ENCODE measurements at places on chromosomes 5 and 9. TPM values are rescaled to one million over a fixed set of nuclear protein-coding genes. Genes with fewer than 3 reads are reported as not detected.

DNA sequence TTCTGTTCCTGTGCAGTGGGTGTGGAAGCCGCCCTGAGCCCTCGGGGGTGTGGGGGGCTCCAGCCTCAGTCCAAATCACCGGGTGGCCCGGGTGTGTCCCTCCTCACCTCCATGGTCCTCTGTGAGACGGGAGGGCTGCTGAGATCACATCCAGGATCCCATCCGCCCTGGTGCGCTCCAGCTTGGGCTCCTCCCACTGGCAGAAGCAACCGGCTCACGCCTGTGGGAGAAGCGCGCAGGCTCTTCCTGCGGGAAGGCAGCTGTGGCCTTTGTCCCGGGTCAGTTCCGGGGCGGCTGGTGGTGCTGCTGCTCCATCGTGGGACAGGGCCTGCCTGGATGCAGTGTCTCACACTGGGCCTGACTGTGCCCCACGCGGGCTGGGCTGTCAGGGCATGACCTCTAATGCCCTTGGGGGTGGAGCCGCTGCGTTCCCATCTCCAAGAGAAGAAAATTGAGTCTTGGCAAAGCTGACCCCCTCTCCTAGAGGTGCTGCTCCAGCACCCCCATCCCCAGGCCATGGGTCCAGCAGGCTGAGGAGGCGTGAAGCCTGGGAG lies 18.5 kb downstream of the OLFM1 start:
- DNase-seq, result no peak

DNA sequence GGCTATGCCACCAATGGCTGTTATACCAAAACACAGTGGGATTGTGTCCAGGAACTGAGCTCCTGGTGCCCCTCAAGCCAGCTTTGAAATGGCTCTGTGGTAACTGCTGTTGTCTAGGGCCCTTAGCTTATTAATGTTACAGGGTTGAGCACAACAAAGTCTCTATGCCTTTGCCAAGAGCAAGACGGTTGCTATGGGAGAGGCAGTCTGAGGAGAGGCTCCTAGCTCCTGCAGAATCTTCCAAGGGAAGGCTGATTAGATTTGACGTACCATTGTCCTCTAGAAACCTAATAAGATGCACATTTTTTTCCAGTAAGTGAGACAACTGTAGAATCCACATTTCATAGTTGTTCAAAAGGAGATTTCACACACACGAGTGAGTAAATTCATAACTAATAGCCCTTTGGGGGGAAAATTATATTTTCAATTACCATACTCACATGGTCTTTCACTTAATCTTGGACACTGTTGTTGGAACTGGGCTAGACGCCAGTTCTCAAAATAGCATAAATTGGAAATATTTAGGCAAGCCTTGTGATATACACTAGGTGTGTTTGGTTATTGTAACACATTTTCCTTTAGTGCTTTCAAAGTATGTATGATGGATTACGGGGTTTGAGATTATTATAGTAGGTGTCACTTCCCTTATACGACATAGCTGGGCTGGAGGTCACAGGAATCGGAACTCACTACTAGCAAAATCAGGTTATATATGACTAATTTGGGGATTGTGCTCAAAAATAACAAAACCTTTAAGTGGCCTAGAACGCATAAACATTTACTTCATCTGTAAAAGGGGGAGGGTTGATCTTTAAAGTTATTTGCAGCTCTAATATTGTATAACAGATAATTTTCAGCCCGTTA lies 186.3 kb upstream of the EGFLAM start:
- no peak for DNase-seq

DNA sequence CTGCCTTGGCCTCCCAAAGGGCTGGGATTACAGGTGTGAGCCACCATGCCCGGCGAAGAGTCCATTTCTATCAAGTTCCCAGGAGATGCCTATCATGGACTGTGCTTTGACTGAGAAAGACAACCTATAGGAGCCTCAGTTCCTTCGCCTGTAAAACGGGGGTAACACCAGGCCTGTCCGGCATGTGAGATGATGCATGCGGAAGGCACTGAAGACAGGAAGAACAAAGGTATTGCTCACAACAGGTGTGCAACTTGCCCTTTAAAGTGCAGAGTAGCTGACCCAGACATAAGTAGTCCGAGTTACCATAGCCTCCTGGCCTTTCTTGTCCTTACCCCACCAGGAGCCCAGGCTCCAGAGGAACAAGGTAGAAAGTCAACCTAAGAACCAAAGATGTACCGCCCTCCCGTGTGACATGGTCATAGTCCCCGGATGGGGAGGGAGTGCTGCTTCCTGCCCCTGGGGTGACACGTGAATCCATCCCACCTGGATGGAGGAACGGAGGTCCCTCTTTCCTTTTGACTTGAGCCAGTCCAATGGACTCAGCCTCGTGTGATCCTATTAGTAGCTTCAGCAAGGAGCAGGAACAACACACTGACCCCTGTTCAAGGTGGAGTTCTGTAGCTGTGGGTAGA lies 60.3 kb downstream of the HSPA4 start:
- no peak for DNase-seq

GRCh38 chr9:135615666-135616618 lies 23.4 kb downstream of the GLT6D1 start:
- DNase-seq, result no peak

DNA sequence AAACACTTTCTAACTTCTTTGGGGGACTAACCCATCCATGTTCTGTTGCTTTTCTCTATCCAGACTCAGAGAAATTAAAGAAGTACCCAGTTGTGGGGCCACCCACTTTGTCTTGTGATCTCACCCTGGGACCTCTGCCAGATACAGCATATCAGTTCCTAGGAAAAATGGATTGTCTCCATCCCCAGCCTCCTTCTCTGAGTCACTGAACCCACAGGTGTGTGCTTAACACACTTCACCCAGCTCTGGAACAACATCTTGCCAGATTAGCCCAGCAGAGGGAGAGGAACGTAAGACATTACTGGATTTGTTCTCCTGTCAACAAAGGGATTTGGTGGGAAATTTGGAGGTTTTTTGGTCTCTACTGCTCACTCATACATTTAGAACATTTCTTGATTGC lies 19.2 kb downstream of the FAM240B start:
- peak; percentile 81 for DNase-seq

DNA sequence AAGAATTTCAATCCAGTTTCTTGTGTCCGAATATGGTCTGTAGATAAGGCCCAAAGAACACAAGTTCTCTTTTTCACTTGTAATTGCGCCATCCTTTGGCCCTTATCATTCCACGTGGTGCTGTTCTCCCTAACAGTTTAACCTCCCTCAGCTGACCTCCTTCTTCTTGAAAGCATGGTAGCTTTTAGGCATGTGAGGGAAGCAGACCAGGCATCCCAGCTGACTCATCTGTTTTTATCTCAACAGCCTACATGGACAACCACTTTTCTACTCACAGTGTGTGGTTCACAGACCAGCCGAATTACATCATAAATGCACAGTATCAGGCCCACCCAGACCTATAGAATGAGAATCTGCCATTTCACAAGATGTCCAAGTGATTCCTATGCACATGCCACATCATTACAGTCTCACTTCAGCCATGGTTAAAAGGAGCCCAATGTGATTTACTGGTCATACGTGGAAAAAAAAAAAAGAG lies 26.9 kb upstream of the PLIN2 start:
- peak; percentile 62 for DNase-seq

DNA sequence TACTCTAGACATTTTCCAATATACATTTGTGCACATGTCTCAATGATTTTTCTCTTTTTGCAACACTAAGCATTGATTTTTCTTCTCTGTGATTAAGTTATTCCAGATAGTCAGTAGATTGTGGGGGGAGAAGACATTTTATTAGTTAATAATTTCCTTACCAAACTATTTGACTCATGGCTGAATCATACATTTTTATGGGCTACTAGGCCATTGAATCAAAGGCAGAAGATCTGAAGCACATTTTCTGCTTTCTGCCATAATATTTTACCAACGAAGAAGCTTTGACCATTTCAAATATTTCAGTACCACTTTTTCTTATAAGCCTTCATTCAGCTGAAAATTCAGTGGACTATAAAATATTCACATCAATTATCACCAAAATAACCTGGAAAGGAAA lies 175.6 kb downstream of the IRX2 start:
- DNase-seq, result no peak

- DNase-seq, result peak; percentile 32
These were observed 8.0 kb upstream of the HABP4 start for GRCh38 chr9:96441798-96442445.

DNA sequence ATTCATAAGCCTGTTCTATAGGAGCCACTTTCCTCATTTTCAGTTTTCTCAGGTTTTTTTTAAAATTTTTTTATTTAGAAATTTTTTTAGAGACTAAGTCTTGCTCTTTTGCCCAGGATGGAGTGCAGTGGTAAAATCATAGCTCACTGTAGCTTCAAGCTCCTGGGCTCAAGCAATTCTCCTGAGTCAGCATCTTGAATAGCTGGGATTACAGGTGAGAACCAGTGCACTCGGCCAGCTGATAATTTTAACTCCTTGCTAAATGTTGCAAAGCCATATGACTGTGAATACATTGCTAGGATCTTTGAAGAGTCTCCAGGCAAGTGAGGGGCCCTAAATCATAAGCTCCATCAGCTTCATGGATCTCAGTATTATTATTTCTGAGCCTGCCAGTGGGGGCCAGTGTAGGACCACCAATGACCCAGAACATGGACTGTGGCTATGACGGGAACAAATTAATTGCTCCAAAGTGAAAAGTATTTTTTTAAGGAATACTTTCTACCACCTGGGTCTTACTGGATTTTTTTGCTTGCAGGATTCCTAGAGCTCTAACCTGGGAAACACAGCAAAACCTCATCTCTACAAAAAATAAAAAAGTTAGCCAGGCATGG lies 5.7 kb upstream of the GAPVD1 start:
- no peak for DNase-seq

DNA sequence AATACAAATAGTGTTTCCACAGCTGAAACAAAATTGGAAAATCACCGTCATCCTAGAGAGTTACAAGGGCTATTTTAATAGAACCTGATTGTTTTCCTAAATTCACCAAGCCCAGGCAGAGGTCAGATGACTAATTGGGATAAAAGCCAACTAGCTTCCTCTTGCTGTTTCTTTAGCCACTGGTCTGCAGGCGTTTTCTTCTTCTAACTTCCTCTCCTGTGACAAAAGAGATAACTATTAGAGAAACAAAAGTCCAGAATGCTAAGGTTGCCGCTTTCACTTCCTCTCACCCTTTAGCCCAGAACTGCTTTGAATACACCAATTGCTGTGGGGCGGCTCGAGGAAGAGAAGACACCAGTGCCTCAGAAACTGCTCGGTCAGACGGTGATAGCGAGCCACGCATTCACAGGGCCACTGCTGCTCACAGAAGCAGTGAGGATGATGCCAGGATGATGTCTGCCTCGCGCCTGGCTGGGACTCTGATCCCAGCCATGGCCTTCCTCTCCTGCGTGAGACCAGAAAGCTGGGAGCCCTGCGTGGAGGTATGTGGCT lies at the start of gene TLR4:
Gene TLR4, plus strand, starts transcription at position 380 of the 552 bp plus-strand sequence. Its CDS starts 70 bp downstream, at position 450.
- DNase-seq, result peak; percentile 95

DNA sequence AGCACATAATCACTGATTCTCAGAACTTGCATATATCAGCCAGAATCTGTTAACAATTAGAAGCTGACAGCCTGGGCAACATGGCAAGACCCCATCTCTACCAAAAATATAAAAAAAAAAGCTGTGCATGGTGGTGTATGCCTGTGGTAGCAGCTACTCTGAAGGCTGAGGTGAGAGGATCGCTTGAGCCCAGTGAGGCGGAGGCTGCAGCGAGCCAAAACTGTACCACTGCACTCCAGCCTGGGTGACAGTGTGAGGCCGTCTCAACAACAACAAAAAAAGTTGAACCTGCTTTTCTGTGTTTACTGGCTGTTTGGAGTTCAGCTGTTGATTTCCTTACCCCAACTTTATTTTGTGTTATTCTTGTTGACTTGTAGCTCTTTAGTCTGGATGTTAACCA lies 66.8 kb downstream of the GOLPH3 start:
- DNase-seq, result no peak

GRCh38 chr9:131198041-131198715 lies 72.8 kb downstream of the NUP214 start:
- DNase-seq, result no peak

DNA sequence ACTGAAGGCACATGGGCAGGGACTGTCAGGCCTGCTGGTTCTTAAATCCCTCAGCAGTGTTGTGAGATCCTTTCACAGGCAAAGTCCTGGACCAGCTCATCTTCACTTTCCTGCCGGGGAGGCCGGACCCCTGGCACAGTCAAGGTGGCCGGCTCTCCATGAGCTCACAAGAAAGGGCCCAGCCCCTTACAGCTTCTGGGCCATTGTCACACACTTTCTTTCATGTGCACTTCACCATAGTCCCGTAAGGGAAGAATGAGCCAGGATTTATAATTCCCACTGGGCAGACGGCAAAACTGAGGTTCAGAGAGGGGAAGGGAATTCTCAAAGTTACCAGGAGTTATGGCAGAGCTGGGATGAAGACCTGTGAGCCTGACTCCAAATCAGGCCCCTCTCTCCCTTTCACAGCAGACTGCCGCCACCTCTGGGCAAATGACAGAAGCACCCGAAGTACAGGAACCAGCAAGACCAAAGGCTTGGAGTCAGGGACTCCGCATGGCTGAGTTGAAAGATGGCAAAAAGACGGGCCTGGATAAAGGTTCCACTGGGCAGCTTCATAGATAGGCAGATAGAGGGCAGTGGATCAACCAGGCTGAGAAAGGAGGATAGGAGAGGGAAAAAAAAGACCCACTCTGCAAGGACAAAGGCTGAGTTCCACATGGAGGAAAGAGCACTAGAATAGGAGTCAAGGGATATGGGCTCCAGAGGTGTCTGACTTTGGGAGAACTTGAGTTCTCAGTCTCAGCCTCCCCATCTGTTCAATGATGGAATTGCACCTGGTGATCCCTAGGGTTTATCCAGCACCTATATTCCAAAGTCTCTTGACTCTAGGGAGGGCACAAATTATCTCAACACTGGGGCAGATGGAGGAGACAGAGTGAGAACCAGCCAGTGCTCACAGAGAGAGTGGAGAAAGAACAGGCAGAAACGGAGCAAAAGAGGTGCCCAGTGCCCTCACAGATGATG lies 128.7 kb downstream of the PAX5 start:
- DNase-seq, result no peak

GRCh38 chr9:93132946-93133680 lies 938 bp downstream of the NINJ1 start:
- peak; percentile 87 for DNase-seq

DNA sequence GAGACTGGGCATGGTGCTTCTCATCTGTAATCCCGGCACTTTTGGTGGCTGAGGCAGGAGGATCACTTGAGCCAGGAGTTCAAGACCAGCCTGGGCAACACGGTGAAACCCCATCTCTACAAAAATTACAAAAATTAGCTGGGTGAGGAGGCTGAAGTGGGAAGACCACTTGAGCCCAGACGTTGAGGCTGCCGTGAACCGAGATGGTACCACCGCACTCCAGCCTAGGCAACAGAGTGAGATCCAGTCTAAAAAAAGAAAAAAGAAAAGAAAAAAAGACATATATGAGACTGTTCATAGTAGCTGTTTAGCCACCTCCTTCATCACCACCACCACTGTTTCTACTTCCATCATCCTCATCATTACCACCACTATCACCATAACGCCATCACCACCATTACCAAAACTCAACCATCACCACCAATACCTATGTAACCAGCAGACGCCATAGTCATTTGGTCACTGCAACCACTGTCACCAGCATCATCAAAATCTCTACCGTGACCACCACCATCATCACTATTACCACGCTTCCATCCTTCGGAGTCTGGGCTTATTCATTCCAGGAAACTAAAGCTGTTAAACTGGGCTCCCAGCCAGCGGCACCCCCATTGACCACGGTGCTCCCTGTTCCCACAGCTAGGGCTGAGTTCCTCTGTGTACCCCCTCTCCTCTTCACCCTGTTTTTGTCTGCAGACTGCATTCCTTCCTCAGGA lies 8.4 kb upstream of the KIF12 start:
- no peak for DNase-seq

The LCN10 gene
- not detected for total RNA-seq

The AHRR gene
- 49.1 TPM for total RNA-seq

The MYMK gene
- total RNA-seq, result not detected

The TAS2R1 gene
- total RNA-seq, result not detected

The STK32A gene
- total RNA-seq, result 0.07 TPM

The CKMT2 gene
- total RNA-seq, result not detected

The TMEM171 gene
- total RNA-seq, result 2.1 TPM

The IRX2 gene
- total RNA-seq, result not detected

Data from M059J (cell line).